Posterior vena cava (tissue), 2 donors: ENCODE measurements at places on chromosomes 1 and 21. TPM values are rescaled to one million over a fixed set of nuclear protein-coding genes. Genes with fewer than 3 reads are reported as not detected.
A peak's percentile ranks its signal among the peaks of the same experiment; 100 is the strongest.

DNA sequence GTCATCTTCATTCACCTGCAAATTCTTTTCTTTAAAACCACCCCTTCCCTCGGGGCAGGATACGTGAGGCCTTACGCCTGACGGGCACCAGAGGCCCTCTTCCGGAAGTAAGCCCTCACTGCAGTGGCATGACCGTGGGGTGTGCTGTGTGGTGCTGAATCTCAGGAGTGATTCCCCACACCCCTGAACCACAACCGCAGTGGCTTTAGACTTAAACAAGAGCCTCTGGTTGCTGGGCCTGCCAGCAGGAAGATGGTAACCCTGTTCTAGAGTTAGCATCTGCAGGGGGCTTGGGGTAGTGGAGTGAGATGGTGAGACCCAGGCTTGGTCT is 12.1 kb downstream of the BSND start:
- DNase-seq, result no peak

DNA sequence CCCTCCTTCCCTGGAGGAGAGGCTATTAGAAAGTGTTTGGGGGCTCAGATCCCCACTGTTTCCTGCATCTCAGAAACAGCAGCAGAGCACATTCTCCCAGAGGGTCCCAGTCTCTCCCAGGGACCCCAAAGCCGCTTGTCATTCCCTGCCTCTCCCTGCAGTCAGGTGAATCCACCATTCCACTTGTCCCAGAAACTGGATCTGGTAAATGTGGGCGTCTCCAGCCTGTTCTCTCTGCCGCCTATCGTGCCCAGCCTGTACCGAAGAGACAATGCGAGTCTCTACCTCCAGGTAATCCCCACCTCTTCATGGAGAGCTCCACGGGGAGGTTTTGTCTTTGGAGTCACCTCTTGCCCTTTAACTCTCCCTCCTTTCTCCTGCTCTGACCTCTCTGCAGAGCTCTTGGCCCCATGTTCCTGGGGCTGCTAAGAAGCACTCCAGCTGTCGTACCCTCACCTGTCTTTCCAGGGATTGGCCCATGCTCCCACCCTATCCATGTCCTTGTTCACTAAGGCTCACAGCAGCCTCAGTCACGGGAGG is 26.9 kb downstream of the INAVA start:
- no peak for DNase-seq

DNA sequence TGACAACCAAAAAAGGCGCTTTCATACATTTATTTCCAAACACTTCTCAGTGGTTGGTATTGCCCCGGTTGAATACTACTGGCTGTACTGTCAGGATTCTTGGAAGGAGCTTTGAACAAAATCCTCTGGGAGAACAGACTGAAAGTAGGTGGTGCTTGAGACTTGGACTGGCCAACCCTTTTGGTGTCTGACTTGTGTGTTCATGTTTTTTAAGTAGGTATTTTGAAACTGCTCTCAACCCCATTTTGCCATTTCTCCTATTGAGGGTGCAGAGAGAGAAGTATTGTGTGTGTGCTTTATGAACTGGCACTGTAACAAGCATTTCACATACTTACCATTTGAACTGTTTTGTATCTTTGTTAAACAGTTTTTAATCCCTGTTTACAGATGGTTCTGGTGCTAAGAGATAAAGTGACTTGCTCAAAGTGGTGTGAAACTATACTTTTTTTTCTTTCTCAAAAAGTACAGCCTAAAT is 21.2 kb downstream of the ARID1A start:
- no peak for DNase-seq

- DNase-seq, result no peak
Measured at GRCh38 chr1:100290291-100290690, 24.3 kb downstream of the RTCA start.

DNA sequence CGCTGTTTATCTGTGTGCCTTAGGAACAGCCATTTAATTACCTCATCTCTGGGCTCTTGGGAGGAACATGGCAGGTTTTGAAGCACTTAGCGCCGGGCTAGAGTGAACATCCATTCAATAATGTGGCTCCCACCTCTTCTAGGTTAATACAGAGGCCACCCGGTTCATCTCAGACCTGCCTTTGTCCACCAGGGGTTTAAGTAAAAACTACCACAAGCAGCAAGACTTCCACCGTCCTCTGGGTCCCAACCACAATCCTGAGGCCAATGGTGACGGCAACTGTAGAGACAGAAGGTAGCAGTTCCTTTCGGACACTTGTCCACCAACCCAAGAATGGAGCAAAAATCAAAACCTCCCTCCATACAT is 924 bp upstream of the DDOST start:
- DNase-seq, result no peak

DNA sequence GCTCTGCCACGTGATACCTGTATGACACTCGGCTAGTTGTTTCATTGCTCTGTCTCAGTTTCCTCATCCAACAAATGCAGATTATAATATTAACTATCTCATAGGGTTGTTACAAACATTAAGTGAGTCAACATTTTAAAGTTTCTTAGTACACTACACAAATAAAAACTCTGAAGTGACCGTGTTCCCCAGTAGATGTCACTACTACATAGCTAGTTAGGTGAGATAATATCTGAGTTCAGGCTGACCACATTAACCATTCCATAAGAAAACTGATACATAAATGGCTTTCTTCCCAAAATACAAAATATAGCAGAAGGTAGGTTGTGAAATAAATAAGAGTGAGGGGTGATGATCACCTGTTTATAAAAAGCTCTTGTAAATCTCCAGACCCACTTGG is 214.1 kb downstream of the NUF2 start:
- no peak for DNase-seq

DNA sequence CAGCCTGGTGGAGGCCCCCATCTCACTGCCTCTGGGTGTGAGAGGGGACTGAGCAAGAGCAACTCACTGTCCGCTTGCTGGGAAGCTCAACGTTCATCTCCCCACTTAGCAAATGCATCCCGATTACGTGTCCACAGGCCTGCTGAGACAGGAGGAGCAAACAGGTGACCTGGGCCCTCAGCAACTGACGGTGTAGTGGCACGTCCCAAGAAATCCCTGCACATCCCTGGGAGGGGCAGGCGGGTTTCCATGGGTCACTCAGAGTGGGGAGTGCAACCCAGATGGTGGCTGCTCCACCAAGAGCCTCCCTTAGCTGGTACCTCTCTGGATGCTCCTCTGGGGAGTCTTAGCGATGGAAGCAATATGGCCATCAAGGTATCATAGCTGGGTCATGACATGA is 229.4 kb downstream of the DYRK1A start:
- DNase-seq, result no peak

DNA sequence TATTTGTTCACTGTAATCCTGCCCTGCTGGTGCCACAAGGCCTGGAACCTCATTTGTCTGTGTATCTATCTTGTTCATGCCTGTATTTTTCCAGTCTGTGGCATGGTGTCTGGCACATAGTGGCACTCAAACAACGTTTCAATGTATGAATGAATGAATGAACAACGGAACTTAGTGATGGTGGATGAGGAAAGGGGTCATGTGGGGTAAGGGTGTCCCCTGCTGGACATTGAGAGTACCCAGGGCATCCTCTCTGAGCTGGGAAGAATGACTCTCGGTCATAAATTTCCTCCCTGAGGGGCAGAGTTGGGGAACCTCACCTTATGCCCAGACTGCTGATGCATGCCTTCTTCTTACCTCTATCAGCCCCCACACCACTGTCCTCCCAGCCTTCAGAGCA is 18.9 kb upstream of the ZNF683 start:
- no peak for DNase-seq

- DNase-seq, result peak; percentile 82
Measured at GRCh38 chr1:228059634-228060457, 22.7 kb upstream of the ARF1 start.

- no peak for DNase-seq
Measured at GRCh38 chr1:168297019-168297730, 16.5 kb downstream of the TBX19 start.

DNA sequence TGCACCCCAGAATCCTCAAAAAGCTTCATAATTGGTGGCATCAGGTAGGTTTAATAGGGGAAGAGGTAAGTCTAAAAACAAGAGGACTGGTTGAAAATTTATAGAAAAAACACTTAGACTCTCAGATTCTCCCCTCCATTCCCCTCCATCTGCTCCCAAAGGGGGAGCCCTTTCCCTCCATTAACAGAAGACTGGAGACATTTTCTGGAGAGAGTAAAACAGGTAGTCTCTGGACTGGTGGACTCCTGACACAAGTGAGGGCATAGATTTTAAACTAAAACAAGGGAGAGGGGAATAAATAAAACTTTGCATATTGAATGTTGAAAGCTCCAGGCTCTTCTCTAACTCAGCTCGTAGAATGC is 54.0 kb upstream of the IPO9 start:
- DNase-seq, result no peak

DNA sequence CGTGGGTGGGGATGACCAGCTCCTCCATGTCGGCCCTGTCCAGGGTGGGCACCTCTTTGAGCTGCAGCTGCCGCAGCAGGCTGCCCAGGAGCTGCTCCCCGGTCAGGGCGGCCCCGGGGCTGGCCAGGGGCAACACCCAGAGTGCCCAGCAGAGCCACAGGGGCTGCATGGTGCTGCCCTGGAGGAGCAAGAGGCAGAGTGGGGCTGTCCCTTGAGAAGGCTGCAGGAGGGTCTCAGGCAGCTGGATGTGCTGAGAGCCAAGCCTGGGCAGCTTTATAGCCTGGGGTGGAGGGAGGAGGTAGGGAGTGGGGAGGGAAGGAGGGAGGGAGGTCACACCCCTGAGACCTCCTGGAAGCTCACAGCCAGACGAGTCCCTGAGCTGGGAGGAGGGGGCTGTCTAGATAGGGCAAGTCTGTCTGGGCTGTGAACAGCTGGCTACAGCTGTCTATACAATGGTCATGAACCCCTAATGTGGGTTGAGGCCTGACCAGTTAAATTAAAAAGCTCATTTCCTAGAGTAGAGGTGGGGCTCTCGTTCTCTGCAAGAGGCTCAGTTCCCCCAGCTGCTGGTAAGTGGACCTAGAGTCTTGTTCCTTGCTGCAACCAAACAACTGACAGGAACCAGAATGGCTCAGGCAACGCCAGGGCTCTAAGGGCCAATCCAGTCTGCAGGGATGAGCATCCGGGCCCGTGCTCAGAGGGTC is at the start of gene LEFTY1:
Gene LEFTY1, minus strand, starts transcription at position 249 of the 704 bp plus-strand sequence. Its CDS starts 80 bp downstream, at position 169.
- DNase-seq, result no peak

GRCh38 chr1:27940297-27940696 is 5.5 kb downstream of the SMPDL3B start:
- peak; percentile 83 for DNase-seq

DNA sequence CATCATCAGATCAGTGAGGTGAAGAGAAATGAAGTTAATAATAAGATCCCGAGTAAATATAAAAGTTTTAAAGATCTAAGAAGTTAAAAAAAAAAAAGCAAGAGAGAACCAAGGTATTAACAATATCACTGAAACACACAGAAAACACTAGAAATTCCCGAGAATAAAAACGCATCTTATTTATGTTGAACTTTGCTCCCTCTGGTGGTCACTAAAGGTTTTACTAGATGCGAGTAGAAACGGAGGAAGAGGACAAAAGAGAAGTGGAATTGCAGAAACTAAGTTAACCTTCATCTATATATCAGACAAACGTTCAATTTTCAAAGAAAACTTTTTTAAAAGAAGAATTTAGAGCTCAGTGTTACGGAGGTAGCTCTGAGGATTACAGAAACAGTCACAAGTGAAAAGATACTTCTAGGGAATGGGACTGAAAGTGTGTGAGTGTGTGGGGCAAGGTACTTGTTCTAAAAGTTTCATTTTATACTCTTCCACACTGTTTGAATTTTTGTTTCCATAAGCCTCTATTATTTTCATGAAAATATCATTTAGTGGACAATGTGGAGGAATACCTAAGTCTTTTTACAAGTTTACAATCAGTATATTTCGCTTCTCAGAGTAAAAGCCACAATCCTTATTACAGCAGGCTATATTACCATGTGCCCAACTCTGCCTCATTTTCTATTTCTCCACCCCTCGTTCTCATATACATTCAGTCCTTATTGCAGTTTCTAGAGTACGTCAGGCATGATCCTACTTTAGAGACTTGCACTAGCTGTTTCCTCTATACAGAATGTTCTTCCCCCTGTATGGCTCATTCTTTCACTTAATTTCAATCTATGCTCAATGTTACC is 19.7 kb downstream of the ACBD6 start:
- DNase-seq, result no peak

DNA sequence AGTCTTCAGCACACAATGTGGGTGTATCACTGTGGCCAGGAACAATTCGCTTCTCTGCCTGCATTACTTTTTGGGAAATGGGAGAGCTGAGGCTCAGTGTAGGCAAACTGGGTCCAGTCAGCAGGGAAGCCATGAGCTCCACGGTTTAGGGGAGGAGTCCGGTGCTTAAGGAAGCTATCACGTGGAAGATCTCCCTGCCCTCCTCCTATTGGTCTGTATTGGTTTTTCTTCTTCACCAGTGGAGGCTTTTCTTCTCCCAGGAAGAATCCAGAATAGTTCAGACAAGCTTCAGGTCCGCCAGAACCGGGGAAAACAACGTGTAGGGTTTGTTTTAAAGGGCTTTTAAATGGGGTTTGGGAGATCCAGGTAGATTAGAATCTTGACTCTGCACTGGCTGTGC is 156.2 kb upstream of the CAMK1G start:
- no peak for DNase-seq

DNA sequence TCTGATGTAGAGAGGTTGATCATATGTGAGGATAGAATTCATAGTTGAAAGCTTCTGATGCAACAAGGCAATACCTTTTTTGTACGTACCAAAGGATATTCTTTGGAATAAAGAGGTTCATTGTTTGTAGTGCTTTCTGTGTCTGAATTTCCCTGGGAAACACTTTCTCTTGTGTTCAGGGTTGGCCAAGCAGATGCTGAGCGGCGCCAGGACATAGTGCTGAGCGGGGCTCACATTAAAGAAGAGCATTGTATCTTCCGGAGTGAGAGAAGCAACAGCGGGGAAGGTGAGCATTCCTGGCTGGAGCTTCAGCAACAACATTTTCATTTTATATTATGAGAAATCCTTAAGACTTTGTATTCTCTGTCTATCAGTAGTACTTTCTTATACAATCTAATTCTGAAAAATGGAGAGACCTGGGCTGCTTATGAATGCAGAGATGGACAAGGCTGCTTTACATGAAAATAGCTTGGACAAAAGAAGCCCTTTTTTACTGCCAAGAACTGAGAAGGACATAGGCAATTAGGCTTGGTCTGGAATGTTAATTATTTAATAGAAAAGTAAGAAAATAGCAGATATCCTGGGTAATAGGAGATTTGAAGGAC is 85.2 kb downstream of the KIF1B start:
- no peak for DNase-seq

GRCh38 chr1:160143695-160144094 is 7.7 kb upstream of the ATP1A4 start:
- DNase-seq, result no peak

- DNase-seq, result no peak
Measured at GRCh38 chr21:46517361-46517760, 58.7 kb downstream of the DIP2A start.

GRCh38 chr1:115642168-115643072 is 650 bp downstream of the VANGL1 start:
- no peak for DNase-seq

TINAGL1 gene
- total RNA-seq, result 123 TPM

PRRX1 gene
- 244 TPM for total RNA-seq

CD84 gene
- total RNA-seq, result 16.8 TPM

LHX8 gene
- total RNA-seq, result not detected
